Stimulated activated CD8-positive, alpha-beta memory T cell treated with anti-CD3 and anti-CD28 coated beads, Interleukin-7, amount 100 ng/mL, for 24 hours (primary cell): ENCODE measurements at places on chromosomes 6 and 20.

GRCh38 chr20:48031122-48031521, 245.8 kb upstream of the SULF2 start:
- no peak for DNase-seq

DNA sequence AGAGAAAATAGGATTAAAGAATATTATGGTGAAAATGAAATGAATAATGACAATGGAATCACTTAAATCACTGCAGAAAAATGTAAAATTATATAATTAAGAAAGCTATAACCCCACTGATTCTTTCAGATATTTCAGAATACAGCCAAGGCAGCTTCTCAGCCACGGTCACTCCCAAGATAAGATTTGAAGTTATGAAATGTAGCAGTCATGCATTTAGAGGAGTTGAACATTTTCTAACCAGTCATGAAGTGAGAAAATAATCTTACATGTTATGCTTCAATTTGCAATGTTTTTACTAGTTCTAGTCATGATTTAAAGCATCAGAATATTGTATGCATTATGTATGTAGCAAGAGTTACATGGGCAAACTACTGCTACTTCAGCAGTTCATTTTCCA, 13.3 kb upstream of the PLCB1 start:
- DNase-seq, result no peak

DNA sequence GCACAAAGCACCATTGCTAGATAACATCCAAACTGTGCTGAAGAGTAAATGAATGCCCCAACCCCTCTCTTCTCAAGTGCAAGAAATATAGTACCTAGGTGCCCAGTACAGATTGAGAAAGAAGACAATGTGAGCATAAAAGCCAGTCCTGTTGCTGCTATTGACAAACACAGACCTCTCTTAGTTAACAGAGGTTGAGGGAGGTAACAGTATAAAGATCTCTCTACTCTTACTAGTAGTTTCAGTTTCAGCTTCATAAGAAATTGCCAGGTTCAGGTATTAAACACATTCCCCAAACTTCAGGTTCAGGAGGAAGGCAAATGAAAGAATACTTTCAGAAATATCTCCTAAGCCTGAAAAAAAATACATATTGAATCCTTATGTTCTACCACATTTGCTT, 31.4 kb downstream of the TBC1D32 start:
- no peak for DNase-seq

GRCh38 chr6:53635322-53635721, 30.2 kb downstream of the KLHL31 start:
- no peak for DNase-seq

- no peak for DNase-seq
Measured at GRCh38 chr6:163026893-163027292, 299.1 kb downstream of the PACRG start.

- DNase-seq, result peak; percentile 69
Measured at GRCh38 chr6:2853769-2854395, 12.2 kb upstream of the SERPINB1 start.

GRCh38 chr6:24797596-24798216, 1.0 kb downstream of the ARMH2 start:
- DNase-seq, result no peak

DNA sequence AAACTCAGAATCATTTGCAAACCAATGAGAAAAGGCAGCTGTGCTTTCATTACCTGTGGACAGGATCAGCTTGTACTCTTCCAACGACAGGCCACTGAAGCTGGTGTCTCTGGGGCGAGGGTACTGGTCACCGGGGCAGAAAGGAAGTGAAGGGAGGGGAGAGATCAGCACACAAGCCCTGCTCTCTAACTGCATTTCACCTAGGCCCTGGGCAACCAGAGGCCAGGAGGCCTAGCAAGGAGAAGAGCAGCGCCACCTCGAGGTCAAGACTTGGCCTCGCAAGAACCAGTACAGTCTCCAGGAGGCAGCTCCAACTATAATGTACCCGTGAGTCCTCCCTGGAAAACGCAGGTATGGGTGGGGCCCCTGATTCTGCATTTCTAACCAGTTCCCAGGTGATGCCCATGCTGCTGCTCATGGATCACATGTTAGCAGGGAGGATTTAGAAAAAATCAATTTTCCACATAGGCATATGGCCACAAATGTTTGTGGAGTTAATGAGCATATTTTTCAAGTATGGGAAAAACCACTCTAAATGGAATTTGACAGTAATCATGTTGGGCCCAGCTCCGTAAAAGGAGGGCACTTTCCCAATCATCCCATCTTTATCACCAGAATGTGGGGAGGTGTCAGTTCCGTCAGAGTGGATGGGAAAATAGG, 11.0 kb downstream of the UQCC2 start:
- DNase-seq, result peak; percentile 33

- no peak for DNase-seq
Measured at GRCh38 chr6:104449918-104450317, 409.8 kb downstream of the HACE1 start.

DNA sequence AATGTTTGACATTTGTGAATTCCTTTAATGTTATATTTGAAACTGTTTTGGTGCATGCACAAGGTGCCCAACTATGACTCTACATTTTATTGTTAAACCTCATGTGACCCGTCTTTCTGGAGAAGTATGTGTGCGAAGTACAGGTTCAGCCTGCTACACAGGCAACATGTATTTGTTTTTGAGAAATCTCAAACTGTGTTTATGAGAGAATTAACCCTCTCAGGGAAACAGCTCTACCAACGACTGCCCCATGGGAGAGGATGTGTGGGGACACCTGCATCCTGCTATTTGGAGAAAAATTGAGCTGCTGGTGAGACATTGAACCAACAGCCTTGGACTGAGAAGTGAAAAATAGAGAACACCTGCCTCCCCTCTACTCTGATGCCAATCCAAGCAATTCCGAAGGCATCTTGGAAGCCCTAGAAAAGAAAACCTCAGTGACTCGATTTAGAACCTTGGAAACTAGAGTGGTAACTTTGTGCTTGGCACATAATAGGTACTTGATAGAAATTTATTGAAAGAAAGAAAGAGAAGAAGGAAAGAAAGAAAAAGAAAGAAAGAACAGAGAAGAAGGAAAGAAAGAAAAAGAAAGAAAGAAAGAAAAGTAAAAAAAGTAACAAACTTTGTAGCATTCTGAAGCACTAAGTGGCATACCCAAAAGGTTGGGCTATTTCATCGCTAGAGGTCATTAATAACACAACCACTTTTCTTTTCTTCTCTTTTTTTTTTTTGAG, 2.9 kb upstream of the AKAP12 start:
- no peak for DNase-seq
